Melanocyte of skin (primary cell): ENCODE measurements at places on chromosomes 6 and 20. TPM values are rescaled to one million over a fixed set of nuclear protein-coding genes. Genes with fewer than 3 reads are reported as not detected.

SLA2 gene
- under 0.01 TPM in 1 of 2 replicates, not detected in the other for total RNA-seq

ANKEF1 gene
- 0.34 and 0.73 TPM in 2 replicates for total RNA-seq

USP49 gene
- total RNA-seq: 2.7 and 2.9 TPM in 2 replicates

LAMA4 gene
- total RNA-seq: 35.5 and 41.3 TPM in 2 replicates

EPB41L2 gene
- 33.0 and 41.8 TPM in 2 replicates for total RNA-seq

LIME1 gene
- 1.4 and 2.2 TPM in 2 replicates for total RNA-seq

TRDN gene
- not detected in 2 replicates for total RNA-seq

C6orf118 gene
- not detected in 2 replicates for total RNA-seq

SLC17A1 gene
- not detected in 2 replicates for total RNA-seq

TFAP2D gene
- total RNA-seq: not detected in 2 replicates

CD24 gene
- total RNA-seq: 0.34 and 0.73 TPM in 2 replicates

NRN1 gene
- not detected in 2 replicates for total RNA-seq

TRAPPC3L gene
- total RNA-seq: under 0.01 TPM in 1 of 2 replicates, not detected in the other

NMBR gene
- not detected in 2 replicates for total RNA-seq

GINS1 gene
- 8.3 and 11.6 TPM in 2 replicates for total RNA-seq

GGTLC1 gene
- not detected in 2 replicates for total RNA-seq

RBM24 gene
- total RNA-seq: not detected in 2 replicates

TSHZ2 gene
- total RNA-seq: not detected in 2 replicates

SAMD5 gene
- total RNA-seq: 3.3 and 6.5 TPM in 2 replicates

DEFB115 gene
- not detected in 2 replicates for total RNA-seq

RBL1 gene
- total RNA-seq: 7.2 and 10.2 TPM in 2 replicates

FABP7 gene
- total RNA-seq: 14.1 and 69.1 TPM in 2 replicates

DHX35 gene
- total RNA-seq: 10.8 and 12.0 TPM in 2 replicates

PDE7B gene
- 10.0 and 16.3 TPM in 2 replicates for total RNA-seq

STK35 gene
- 23.3 and 25.9 TPM in 2 replicates for total RNA-seq

ATAT1 gene
- total RNA-seq: 6.7 and 7.9 TPM in 2 replicates

MOCS1 gene
- 13.7 and 15.7 TPM in 2 replicates for total RNA-seq

PSMA7 gene
- 446 and 464 TPM in 2 replicates for total RNA-seq

ZSCAN16 gene
- 2.7 and 3.1 TPM in 2 replicates for total RNA-seq

PPP1R14C gene
- total RNA-seq: 0.15 TPM in 1 of 2 replicates, not detected in the other

GLYATL3 gene
- total RNA-seq: not detected in 2 replicates

B3GAT2 gene
- total RNA-seq: under 0.01 TPM in 1 of 2 replicates, not detected in the other

MYLK2 gene
- 0.34 TPM in 1 of 2 replicates, not detected in the other for total RNA-seq

ERGIC3 gene
- total RNA-seq: 225 and 328 TPM in 2 replicates

METTL24 gene
- total RNA-seq: not detected in 2 replicates

KCNK16 gene
- total RNA-seq: not detected in 2 replicates

ASIP gene
- total RNA-seq: not detected in 2 replicates

TIAM2 gene
- 2.7 and 2.9 TPM in 2 replicates for total RNA-seq

DEFB110 gene
- total RNA-seq: not detected in 2 replicates

SLC52A3 gene
- not detected in 2 replicates for total RNA-seq

ME1 gene
- 13.9 and 19.0 TPM in 2 replicates for total RNA-seq

PRDM13 gene
- total RNA-seq: not detected in 2 replicates

EFCAB8 gene
- total RNA-seq: under 0.01 and 0.73 TPM in 2 replicates

SCUBE3 gene
- total RNA-seq: under 0.01 TPM in 1 of 2 replicates, not detected in the other

MRPL18 gene
- total RNA-seq: 98.6 and 104 TPM in 2 replicates

RFX6 gene
- not detected in 2 replicates for total RNA-seq

WFDC10B gene
- not detected in 2 replicates for total RNA-seq

RAD21L1 gene
- total RNA-seq: not detected in 2 replicates

ZSCAN12 gene
- 8.3 and 8.9 TPM in 2 replicates for total RNA-seq

POPDC3 gene
- 48.0 and 67.4 TPM in 2 replicates for total RNA-seq

ULBP3 gene
- 5.0 and 7.7 TPM in 2 replicates for total RNA-seq

SPATA25 gene
- total RNA-seq: 0.69 and 1.1 TPM in 2 replicates
